ENCODE measurements at places on chromosomes 5 and 9.

GRCh38 chr9:34635556-34635955 lies 2.0 kb downstream of the SIGMAR1 start:
- no peak for DNase-seq

DNA sequence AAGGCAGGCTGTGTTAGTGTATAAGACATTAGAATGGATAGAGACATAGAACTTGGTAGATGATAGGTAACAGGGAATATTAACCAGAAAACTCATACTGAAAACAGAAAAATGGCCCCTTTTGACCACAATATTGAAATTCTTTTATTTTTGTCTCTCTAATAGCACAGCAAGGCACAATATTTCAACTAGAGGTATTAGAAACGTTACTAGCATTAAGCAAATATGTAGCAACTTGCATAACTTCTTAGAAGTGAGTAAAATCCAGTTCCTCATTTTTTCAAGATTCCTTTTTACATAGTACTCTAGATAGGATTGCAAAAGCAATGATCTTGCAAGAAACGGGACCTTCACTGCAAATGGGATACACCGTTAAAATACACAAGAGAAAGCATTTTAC lies 102.7 kb upstream of the VCAN start:
- DNase-seq, result peak; percentile 42

DNA sequence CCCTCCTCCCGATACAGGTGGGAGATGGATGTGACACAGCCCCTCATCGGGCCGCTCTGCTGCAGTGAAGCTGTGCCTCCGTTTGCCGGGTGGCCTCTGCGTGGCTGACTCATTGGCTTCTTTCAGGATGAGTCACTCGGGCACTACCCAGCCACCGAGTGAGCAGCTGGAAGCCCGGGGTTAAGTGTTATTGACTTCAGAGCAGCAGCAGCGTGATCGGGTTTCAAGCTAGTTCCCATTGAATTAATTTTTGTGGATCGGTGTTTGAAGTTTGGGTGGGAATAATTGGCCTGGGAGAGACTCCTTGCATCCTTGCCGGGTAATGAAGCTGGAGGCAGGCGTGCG lies 266.4 kb upstream of the IRX4 start:
- DNase-seq, result no peak

GRCh38 chr9:132717326-132717945 lies 47.2 kb downstream of the GTF3C4 start:
- DNase-seq, result no peak

Measured in EH (cell line).